Activated naive CD4-positive, alpha-beta T cell treated with anti-CD3 and anti-CD28 coated beads, Interleukin-2, amount 10 ng/mL, durations not matched to agents 7 days and 5 days (primary cell): ENCODE measurements at places on chromosomes 12 and 14.

DNA sequence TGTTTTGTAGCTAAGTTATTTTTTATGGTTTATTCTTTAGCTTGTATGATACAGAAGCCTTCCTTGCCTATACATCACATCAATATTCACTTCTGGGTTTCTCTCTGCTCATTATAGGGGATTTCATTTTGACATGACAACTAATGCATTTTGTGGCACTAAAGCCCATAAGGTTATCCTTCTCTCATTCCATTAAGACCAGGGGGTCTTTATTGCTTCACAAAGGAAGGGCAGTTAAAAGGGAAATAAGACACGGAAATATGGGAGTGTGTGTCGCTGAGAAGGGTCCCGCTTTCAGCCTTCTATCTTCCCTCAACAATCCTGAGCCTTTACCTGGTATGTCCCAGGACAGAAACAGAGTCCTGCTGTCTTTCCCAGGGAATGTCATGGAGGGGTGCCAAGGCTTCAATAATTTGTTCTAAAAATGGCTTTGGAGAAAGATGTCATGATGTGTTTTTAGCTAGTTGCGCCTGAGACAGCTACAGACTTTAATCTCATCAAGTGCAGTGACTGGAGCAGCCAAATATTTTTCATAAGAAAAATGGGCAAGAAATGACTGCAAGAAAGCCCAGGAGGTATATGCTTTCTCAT, 1145.4 kb upstream of the TMEM132C start:
- H3K4me1 ChIP-seq: no peaks in the 10 kb centered on the region
- no peak overlapping the region for H3K27ac ChIP-seq
- no peak overlapping the region for H3K4me3 ChIP-seq

DNA sequence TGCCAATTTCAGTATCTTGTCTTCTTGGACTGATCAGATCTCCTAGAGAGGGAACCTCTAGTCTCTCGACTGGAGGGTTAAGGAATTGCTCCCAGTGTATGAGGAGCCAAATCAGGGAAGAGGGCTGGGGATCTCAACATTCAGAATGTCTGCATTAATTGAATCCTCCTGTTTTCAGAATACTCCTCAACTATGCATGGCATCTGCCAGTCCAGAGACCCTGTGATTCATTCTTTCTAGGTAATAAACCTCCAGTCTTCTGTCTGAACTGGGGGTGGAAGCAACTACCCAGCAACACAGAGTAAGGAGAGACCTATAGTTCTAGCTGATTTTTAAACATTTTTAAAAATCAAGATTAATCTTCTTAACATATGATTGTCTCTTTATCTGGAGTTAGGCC, 92.7 kb downstream of the AKAP6 start:
- no peak for DNase-seq
- no peaks in the 10 kb centered on the region for H3K36me3 ChIP-seq
- no peaks in the 10 kb centered on the region for H3K4me1 ChIP-seq
- H3K27ac ChIP-seq: no peak overlapping the region
- H3K27me3 ChIP-seq: no peaks in the 10 kb centered on the region

GRCh38 chr14:76098047-76098446, 53.7 kb upstream of the GPATCH2L start:
- no peak overlapping the region for H3K27ac ChIP-seq
- DNase-seq: no peak
- H3K27me3 ChIP-seq: peaks cover 13% of the 10 kb centered on the region
- H3K36me3 ChIP-seq: no peaks in the 10 kb centered on the region
- H3K4me1 ChIP-seq: no peaks in the 10 kb centered on the region
- H3K4me3 ChIP-seq: no peak overlapping the region

- peaks cover 17% of the 10 kb centered on the region for H3K36me3 ChIP-seq
- H3K4me3 ChIP-seq: no peak overlapping the region
- no peak overlapping the region for H3K27ac ChIP-seq
- H3K4me1 ChIP-seq: peaks cover 3% of the 10 kb centered on the region
Observed at GRCh38 chr12:124399622-124400021, 104.7 kb downstream of the RFLNA start.

DNA sequence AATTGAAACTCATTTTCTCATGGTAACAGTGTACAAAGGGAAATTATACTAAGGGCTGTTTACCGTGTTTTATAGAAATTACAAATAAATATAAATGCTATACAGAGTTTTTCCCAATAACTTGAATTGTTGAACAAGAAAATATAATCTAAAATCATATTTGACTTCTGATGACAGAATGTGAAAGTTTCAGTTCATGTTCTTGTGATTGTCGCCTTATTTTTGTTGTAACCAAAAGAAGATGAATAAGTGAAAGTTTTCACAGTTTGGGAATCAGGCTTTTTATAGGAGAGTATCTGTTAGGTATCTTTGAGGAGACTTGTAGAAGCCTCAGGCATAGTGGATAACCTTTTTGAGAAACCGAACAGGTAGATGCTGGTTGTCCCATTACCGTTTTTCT, 28.1 kb downstream of the ANO6 start:
- H3K36me3 ChIP-seq: peaks cover 2% of the 10 kb centered on the region
- no peak overlapping the region for H3K4me3 ChIP-seq
- H3K27ac ChIP-seq: no peak overlapping the region
- H3K27me3 ChIP-seq: no peaks in the 10 kb centered on the region
- DNase-seq: no peak

- H3K36me3 ChIP-seq: no peaks in the 10 kb centered on the region
- H3K4me3 ChIP-seq: no peak overlapping the region
- no peak for DNase-seq
- H3K27ac ChIP-seq: no peak overlapping the region
Observed at GRCh38 chr14:92368001-92368400, 45.0 kb downstream of the SLC24A4 start.

DNA sequence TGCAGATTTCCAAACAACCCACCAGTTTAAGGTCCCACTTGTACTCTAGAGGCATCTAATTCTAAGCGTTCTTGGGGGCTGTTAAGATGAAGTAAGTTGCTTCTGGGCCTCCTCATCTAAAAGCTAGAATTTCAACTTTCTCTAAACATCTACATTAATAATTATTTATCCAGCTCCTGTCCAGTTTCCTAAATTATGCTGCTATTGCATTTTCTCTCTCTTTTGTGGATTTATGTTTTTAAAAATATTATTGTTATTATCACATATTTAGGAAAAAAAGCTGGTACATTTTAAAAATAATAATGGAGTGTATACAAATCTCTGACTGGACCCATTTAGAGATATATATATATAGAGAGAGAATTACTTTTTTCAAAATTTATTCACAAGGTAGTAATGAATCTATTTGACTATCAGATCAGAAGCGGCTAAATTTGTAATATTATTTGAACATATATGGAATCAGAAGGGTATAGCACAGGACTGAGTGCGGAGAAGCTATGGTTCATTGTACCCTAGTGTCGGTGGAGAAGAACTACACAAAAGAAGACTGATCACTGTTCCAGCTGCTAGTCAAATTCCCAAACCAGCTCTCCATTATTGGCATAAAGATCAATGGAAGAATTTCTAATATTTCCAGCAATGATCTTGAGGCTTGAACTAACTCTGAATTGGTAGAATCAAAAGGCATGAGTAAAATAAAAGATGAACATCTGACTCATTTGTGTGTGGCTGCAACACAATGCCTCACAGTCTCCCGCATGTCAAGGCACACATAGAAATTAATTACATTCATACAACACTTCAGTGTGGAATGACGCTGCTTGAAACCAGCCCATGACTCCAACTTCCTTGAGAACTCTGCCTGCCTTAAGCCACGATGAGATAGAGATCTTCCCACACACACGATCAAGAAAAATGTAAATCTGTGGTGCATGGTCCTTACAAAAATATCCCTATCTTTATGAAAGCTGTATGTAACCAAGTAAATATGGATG, 433.4 kb upstream of the OR4E1 start:
- peak overlapping the region; percentile 33 for H3K4me3 ChIP-seq
- H3K27me3 ChIP-seq: no peaks in the 10 kb centered on the region
- peaks cover 34% of the 10 kb centered on the region for H3K4me1 ChIP-seq
- no peak for DNase-seq

DNA sequence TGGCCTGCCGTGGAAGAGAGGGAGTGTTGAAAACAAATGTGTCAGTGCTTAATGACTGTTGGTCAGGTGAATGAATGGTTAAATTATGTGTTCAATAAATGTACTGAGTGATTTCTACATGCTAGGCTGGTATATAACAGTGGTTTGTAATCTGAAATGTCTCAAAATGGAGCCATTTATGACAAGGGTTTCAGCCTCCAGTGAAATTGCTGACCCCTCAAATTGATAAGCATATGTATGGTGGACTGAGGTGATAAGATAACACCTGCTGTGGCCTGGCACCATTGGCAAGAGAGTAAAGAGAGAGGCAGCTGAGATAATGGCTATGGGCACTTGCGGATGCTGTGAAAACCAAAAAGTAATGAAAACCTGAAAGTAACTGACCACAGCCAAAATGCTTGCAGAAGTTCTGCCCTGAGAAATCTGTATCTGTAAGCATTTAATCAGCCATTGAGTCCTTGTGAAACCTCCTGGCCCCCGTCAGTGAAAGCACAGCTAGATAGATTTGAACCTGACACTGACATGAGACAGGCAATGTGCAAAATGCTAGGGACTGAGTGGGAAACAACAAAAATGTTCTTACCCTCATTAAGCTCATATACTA, 1.4 kb upstream of the BCAT1 start:
- no peaks in the 10 kb centered on the region for H3K36me3 ChIP-seq
- peaks cover 35% of the 10 kb centered on the region for H3K4me1 ChIP-seq
- peaks cover 30% of the 10 kb centered on the region for H3K27me3 ChIP-seq
- H3K4me3 ChIP-seq: no peak overlapping the region
- H3K27ac ChIP-seq: no peak overlapping the region
- DNase-seq: no peak

- no peak for DNase-seq
- no peaks in the 10 kb centered on the region for H3K27me3 ChIP-seq
- no peak overlapping the region for H3K4me3 ChIP-seq
- no peaks in the 10 kb centered on the region for H3K36me3 ChIP-seq
Observed at GRCh38 chr14:68459480-68460136, 333.3 kb downstream of the ZFP36L1 start.

GRCh38 chr12:49126852-49127763, 4.1 kb downstream of the TUBA1B start:
- peak overlapping the region; percentile 40 for H3K4me3 ChIP-seq
- peaks cover 47% of the 10 kb centered on the region for H3K36me3 ChIP-seq
- H3K27me3 ChIP-seq: peaks cover 12% of the 10 kb centered on the region
- H3K27ac ChIP-seq: peak overlapping the region; percentile 5

DNA sequence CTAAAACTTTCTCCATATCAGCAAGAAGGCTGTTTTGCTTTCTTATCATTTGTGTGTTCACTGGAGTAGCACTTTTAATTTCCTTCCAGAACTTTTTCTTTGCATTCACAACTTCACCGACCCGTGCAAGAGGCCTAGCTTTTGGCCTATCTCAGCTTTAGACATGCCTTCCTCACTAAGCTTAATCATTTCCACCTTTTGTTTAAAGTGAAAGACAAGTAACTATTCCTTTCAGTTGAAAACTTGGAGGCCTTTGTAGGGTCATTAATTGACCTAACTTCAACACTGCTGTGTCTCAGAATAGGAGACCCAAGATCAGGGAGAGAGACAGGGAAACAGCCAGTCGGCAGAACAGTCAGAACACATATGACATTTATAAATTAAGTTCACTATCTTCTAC, 39.3 kb downstream of the BBS10 start:
- peaks cover 20% of the 10 kb centered on the region for H3K27me3 ChIP-seq
- no peak overlapping the region for H3K4me3 ChIP-seq
- DNase-seq: no peak
- no peaks in the 10 kb centered on the region for H3K36me3 ChIP-seq
- H3K4me1 ChIP-seq: peaks cover 2% of the 10 kb centered on the region

GRCh38 chr14:30559638-30560091, 707 bp downstream of the G2E3 start:
- H3K27ac ChIP-seq: peak overlapping the region; percentile 100
- H3K27me3 ChIP-seq: peaks cover 7% of the 10 kb centered on the region
- peaks cover 36% of the 10 kb centered on the region for H3K4me1 ChIP-seq
- H3K36me3 ChIP-seq: peaks cover 26% of the 10 kb centered on the region
- no peak for DNase-seq

DNA sequence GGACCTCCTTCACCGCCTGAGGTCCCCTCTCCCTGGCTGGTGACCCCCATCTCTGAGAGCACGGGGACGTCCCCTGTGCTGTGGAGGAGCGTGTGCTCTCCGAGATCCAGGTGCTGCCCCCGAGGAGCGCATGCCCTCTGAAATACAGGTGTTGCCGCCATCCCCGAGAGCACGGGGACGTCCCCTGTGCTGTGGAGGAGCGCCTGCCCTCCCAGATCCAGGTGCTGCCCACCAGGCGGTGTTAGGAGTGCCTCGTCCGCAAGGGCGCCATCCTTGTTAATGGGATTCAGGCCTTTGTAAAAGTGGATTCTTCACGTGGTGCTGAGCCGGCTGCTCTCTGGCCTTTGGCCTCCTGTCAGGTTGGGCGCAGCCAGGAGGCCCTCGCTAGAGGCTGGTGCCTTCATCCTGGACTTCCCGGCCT, 10.1 kb downstream of the NOC4L start:
- H3K4me1 ChIP-seq: no peaks in the 10 kb centered on the region
- H3K27me3 ChIP-seq: no peaks in the 10 kb centered on the region
- no peak for DNase-seq
- H3K4me3 ChIP-seq: no peak overlapping the region
- peaks cover 2% of the 10 kb centered on the region for H3K36me3 ChIP-seq

DNA sequence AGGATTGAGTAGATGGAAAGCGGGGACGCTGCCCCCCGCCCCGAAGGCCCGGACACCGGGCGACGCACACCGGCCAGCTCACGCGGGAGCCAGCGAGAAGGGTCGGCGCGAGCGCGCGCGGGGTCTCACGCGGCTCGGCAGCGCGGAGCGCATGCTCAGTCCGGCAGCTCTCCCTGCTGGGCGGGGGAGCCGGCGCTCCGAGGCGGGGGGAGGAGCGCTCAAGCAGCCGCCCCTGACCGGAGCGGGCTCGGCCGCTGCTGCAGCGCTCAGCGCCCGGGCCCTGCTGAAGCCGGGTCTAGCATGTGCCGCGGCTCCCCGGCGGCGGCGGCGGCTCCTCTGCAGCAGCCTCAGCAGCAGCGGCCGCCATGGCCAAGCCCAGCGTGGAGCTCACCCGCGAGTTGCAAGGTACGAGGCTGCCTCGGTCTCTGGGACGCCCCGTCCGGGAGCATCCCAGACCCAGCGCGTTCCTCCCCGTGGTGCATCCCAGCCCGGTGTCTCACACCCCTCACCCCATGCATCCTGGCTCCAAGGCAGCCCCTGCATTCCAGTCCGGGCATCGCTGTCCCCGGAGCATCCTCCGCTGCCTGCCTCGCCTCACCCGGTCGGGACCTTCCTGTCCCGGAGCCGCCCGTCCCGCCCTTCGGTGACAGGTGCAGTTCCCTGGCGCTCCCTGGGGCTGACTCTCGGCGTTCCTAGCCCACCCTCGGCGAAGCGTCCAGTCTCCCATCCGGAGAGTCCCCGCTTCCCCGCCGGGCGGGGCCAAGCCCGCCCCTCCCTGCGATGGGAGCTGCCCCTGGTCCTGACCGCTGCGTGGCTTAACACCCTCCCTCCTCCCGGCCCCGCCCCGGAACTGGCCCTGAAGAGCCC, at the start of gene CARMIL3:
TSS of gene CARMIL3 (plus strand) at position 221 of the 867 bp plus-strand sequence. CDS start at position 366, 145 bp downstream.
- H3K36me3 ChIP-seq: no peaks in the 10 kb centered on the region
- H3K27me3 ChIP-seq: peaks cover 89% of the 10 kb centered on the region
- H3K4me1 ChIP-seq: peaks cover 16% of the 10 kb centered on the region
- H3K4me3 ChIP-seq: peak within 1 kb of the TSS; percentile 69
